ENCODE measurements at places on chromosomes 7 and 10.

DNA sequence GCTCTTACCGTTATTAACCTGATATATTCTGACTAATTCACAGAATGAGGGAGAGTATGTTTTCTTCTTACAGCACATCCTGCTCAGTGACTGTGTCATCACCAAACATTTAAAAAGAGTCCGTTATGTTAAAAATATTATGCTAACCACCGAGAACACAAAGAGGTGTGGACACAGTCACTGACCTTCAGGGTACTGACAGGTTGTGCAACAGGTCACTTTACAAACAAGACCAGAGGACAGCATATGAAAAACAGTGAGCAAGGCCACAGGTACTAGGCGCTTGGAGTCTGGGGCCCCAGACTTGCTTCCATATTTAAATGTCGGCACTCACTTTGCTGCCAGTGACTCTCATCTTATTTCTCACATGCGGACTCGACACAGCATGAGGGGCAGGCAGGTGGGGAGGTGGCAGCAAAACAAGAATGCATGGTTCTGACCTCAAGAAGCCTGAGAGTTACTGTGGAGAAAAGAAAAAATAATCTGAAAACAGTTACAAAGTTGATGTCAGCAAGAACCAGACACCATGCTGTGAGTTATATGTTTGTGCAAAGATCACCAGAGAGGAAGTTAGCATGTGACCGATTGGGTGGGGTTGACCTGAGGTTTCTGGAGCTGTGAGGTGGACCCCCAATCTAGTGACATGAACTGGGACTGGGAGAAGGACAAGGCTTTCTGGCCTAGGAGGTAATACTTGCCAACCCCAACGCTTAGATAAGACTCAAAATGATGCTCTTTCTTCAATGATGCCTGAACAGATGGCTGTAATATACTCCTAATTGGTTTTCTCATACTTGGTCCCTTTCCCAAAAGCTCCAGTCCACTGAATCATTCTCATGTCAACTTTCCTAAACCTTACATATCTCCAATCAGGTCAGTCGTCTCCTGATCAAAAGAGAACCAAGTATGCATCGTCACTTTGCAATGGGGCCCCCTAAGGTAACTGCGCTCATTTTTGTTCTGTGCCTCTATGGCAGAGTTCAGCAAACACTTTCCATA is 102.4 kb downstream of the HIPK2 start:
- DNase-seq: no peak

DNA sequence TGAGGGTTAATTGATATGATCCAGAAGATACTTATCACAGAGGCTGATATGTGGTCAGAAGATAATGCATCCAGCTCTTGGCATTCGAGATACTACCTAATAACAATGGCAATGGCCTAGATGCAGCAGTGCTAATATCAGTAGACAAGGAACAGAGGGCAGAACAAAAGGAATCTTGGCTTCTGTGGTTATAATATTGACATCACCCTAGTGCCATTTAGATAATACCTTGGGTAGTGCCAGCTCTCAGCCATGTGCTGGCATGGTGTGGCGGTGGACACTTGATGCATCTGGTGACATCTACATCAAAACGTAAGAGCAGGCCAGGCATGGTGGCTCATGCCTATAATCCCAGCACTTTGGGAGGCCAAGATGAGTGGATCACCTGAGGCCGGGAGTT is 101.8 kb downstream of the CALN1 start:
- DNase-seq: no peak

DNA sequence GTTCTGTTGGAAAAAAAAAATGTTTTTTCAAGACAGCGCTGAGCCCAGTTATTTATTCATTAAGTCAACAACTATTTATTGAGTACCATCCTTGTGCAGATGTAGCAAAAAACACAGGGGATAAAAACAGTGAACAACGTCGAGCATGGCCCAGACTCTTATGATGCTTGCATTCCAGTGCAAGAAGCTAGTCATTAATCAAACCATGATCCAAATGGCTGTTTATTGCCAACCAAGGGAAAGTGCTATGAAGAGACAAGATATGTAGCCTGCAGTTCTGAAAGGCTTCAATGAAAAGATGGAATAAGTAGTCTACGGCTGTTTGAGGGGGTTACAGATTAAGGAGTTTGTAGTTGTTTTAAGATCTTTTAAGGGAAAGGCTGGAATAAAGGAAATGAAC is 262.3 kb downstream of the NEBL start:
- no peak for DNase-seq

GRCh38 chr7:8260871-8261694 is 884 bp downstream of the ICA1 start:
- DNase-seq: peak; percentile 68

DNA sequence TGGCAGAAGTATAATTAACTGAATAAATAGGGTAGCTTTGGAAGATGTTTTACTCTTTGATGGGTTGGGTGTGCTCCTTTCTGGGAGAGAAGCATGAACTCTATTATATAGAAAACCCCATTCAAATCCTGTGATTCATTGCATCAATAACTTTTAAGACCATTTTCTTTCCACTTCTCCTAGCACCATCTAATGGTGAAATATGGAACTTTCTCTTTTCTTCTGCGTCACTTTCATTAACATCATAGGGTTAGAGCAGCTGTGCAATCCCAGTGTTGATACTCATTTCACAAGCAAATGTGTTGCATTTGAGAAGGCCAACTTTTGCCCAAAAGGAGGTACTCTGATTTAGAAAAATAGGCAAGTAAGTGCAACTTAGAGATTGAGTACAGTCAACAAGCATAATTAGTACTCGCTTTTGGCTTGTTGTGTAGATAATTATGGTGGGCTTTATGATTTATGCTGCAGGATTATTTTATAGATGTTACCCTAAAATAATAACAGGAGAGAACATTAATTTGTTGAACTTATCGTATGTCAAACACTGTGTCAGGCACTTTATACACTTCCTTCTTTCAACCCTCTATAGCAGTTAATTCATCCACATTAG is 92.9 kb downstream of the CPED1 start:
- peak; percentile 67 for DNase-seq

DNA sequence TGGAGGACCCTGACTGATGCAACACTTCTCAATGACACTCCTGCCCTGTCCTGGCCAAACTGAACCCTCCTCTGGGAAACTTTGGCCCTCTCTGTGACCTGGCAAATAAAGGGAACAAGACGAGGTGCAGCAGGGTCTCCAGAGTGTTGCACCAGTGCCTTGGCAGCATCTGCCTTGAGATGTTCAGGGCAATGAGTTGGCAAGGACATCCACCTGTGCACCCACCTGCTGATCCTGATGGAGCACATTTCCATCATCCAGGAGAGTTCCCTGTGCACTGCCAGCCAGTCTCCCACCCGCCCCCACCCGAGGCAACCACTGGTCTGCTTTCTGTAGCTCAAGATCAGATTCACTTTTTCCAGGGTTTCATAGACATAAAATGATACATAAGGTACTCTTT is 407.4 kb downstream of the GRID1 start:
- DNase-seq: no peak

GRCh38 chr10:128573281-128573845 is 447.1 kb upstream of the MKI67 start:
- no peak for DNase-seq

DNA sequence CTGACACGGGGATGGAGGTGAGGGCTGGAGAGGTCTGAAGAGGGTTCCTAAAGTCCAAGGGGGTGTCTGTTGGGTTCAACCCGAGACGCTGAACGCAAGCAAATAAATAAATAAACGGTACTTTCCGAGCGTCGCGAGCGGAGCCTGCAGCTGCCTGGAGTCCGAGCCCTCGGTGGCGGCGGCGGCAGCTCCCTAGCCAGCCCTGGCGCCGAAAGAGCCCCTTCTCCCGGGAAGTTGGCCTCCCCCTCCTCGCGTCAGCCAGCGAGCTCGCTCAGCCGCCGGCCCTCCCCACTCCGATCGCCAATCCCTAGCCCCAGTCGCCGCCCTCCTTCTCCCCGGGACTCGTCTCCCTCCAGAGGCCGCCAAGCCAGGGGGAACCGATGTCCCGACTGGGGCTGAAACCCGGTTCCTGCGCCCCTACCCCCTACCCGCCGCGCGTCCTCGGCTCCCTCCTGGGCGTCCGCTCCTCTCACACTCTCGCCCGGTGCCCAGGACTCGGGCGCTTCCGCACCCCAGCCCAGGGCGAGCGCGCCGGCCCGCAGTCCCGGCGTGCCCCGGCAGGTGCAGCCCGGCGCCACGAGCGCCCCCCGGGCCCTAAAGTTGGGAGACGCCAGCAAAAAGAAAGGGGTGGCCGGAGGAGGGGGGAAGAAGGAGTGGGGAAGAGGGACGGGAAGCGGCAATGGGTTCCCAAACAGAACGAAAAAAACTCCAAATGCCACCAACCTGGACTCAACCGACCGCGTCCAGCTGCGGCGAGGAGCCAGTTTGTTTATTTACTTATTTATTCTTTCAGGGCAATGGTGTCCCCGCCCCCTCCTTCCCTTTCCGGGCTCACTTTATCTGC is at the start of gene GFRA1:
Gene GFRA1, minus strand, starts transcription at position 767 of the 844 bp plus-strand sequence. CDS start 1,177 bp downstream, outside the sequence.
- DNase-seq: no peak

GRCh38 chr10:129388435-129388834 is 78.6 kb upstream of the MGMT start:
- DNase-seq: no peak

GRCh38 chr7:100674411-100675104 is 1.0 kb downstream of the GNB2 start:
- no peak for DNase-seq

- no peak for DNase-seq
Measured at GRCh38 chr7:129828989-129829736, 123.6 kb downstream of the UBE2H start.

GRCh38 chr7:99420213-99420612 is 11.4 kb downstream of the BUD31 start:
- no peak for DNase-seq

GRCh38 chr10:70576803-70577517 is 25.6 kb downstream of the PRF1 start:
- no peak for DNase-seq

DNA sequence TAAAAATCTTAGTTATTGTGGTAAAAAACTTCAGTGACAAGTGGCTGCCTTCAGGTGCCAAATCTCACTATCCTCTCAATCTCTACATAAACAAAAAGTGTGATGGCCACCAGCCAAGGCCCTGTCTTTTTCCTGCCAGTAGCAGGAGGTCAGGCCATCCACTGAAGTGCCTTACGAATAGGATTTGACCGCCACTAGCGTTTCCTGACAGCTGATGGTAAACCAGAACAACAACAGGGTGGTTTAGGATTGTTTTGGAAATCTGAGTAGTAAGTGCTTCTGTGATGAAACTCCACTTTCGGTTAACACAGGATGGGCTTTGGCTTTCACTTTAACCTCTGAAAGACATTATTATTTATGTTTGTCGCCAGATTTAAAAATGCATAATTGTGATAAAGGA is 55.7 kb upstream of the OGDHL start:
- DNase-seq: no peak

DNA sequence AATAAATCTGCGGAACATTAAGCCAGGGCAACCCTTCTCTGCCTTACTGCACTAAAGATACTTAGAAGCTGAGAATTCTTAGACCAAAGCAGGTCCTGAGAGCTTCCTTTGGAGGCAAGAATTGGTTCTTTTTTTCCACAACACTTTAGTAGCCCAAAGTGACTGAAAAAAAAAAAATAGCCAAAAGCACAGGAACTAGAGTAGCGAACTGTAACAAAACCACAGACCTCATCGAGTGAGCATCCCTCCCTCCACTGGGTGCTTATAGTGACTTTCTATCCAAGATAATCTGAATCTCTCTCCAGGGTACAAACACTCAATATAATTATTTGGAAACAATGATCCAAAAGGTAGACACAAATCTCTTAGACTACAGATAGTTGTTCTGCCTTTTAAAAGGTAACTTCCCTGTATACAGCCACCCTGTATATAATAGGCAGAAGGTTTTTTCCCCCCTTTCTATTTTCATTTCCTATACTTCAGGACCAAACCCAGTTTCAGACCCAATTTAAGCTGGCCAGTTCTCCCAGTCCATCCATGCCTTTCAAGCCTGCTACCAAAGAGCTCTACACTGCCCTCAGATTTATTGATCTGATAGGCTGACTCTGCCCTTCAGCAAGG is 31.6 kb upstream of the KCNIP2 start:
- DNase-seq: no peak

Data from SHP77 treated with DMSO at 0.1 percent for 48 hours (cell line).